GM12878 (cell line): ENCODE measurements at places on chromosomes 3 and 15. TPM values are rescaled to one million over a fixed set of nuclear protein-coding genes. Genes with fewer than 3 reads are reported as not detected.

The CLDN1 gene
- polyA plus RNA-seq = 7.6 and 8.0 TPM in 2 replicates

The TPM1 gene
- polyA plus RNA-seq = 3.4 and 4.1 TPM in 2 replicates

The PLSCR4 gene
- polyA plus RNA-seq = not detected in 2 replicates

The ZBTB47 gene
- 0.12 and 0.14 TPM in 2 replicates for polyA plus RNA-seq

The CILP gene
- polyA plus RNA-seq = 0.04 TPM in 1 of 2 replicates, not detected in the other

The IL1RAP gene
- 0.59 and 1.0 TPM in 2 replicates for polyA plus RNA-seq

The SUCNR1 gene
- not detected in 2 replicates for polyA plus RNA-seq
